ENCODE measurements at places on chromosomes 11 and 22.

DNA sequence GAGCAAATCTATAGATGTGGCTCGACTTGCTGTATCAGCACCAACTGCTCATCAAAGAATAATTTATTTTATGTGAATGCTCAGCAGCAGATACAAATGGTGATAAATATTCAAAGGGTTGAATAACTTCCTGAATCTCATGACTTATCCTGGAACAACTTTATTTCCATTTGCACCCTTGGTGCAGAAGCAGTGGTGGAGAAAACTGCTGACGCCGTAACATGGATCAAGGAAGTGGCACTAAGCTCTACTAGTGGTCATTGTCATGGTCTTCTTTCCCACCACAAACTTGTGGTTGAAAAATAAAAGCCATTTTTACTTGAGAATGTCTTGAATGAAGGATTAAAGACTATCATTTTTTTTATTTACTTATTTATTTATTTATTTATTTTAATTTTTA, 14.6 kb downstream of the MARK2 start:
- DNase-seq, result no peak

DNA sequence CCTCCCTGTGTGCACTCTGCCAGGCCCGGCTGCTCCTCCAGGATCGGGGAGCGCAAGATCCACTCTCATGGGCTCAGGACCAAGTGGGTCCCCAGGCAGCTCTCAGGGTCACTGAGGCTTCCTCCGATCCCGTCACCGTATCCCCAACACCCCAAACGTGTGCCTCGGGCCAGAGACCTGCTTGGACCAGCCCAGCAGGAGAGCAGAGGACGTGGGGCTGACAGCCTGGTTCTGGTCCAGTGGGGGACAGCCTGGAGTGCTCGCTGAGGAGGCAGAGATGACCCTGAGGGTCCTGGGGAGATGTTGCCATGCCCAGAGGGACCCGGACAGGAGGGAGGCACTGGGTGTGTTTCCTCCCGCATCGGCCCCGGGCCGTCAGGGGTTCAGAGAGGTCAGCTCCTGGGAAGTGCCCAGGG, 1402.6 kb downstream of the BRD1 start:
- DNase-seq, result no peak

- no peak for DNase-seq
These were observed 628.4 kb downstream of the BRD1 start for GRCh38 chr22:49199224-49199623.

DNA sequence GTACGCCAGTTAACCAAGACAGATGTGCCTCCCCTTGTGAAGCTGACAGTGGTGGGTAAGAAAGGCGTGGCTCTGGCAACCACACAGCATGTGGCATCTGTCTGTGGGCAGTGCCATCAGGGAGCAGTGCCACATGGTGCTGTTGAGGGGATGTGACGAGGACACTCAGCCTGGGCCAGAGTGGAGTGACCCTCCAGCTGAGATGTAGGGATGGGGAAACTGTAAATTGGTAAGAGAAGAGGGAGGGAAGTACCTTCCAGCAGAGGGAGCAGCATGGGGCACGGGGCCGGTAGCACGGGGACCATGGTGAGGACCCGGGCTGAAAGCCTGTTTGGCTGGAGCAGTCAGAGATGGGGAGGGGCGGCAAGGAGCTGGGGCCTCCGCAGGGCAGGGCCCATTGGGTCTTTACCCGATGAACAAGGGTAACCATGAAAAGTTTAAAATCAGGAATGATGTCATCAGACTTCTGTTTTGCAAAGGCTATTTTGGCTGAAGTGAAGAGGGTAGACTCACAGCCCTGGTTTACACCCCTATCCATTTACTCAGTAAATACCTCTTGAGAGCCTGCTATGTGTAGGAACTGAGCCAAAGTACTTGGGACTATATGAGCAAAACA, 10.4 kb downstream of the TMPRSS6 start:
- DNase-seq, result no peak

GRCh38 chr11:11980200-11980599, 28.2 kb downstream of the DKK3 start:
- no peak for DNase-seq

DNA sequence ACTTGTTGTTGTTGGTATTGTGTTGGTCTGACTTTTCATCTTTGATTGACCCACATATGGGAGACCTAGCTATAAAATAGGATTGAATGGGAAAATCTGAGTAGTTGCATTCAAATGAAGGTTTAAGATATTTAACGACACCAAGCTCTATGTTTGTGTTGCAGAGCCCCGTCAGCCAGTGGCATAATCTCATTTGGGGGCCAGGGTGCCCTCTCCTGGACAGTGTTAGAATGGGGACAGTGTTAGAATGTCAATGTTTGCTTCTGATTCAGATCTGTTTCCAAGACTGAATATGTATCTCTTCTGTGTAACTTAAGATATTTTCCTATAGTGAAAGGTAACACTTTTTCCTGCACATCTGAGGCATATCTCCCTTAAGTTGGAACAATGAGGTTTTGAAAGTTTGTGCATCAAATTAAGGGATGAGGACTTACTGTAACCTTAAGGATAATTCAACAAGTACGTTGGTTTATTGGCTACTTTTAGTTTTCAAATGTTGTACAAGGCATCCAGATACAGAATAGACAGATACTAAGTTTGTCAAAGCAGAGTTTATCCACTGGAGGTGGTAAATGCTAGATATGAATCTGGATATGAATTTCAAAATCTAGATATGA, 5.3 kb upstream of the OR52M1 start:
- peak; percentile 40 for DNase-seq

DNA sequence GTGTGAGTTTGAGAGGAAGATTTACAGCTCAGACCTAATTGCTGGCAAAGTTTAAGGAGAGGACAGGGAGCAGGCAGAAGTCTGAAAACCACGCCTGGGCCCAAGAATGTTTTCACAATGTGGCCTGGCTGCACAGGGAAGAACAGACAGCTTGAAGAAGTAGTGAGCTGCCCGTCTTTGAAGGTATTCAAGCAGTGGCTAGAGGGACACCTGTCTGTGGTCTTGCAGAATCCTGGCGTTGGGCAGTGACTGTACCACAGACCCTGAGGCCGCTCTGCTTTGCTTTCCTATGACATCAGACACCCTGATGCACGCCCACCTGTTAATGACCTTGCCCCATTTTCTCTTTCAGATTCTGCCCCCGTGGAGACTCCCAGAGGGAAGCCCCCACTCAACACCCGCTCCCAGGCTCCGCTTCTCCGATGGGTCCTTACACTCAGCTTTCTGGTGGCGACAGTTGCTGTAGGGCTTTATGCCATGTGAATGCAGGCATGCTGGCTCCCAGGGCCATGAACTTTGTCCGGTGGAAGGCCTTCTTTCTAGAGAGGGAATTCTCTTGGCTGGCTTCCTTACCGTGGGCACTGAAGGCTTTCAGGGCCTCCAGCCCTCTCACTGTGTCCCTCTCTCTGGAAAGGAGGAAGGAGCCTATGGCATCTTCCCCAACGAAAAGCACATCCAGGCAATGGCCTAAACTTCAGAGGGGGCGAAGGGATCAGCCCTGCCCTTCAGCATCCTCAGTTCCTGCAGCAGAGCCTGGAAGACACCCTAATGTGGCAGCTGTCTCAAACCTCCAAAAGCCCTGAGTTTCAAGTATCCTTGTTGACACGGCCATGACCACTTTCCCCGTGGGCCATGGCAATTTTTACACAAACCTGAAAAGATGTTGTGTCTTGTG, 6.6 kb upstream of the MCM5 start:
- no peak for DNase-seq

- no peak for DNase-seq
These were observed 291.6 kb downstream of the BUD13 start for GRCh38 chr11:116481126-116481675.

GRCh38 chr11:12042215-12042676, 33.8 kb upstream of the DKK3 start:
- peak; percentile 27 for DNase-seq

GRCh38 chr11:32893093-32893342, 407 bp downstream of the QSER1 start:
- DNase-seq, result no peak

DNA sequence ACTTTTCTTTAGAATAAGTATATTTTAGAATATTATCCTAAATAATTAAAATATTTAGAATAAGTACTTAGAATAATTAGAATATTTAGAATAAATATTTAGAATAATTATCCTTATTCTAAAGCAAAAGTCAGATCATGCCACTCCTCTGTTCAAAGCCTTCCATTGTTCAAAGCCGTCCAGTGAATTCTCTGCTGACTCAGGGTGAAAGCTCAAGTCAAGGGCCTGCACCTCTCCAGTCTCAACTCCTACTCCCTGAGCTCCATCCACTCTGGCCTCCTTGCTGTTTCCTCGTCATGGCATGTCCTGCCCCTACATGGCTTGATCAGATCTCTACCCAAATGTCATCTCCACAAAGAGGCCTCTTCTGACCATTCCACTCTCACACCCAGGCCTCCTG, 30.0 kb downstream of the PLEKHA7 start:
- DNase-seq, result no peak

- DNase-seq, result peak; percentile 27
These were observed 678 bp upstream of the RANGAP1 start for GRCh38 chr22:41286639-41287091.

GRCh38 chr11:59193587-59194130, 19.1 kb downstream of the MPEG1 start:
- DNase-seq, result no peak

- DNase-seq, result no peak
These were observed 30.4 kb downstream of the OR6Q1 start for GRCh38 chr11:58060939-58061672.

- DNase-seq, result no peak
These were observed 27.7 kb downstream of the MAPK1 start for GRCh38 chr22:21839765-21840140.

DNA sequence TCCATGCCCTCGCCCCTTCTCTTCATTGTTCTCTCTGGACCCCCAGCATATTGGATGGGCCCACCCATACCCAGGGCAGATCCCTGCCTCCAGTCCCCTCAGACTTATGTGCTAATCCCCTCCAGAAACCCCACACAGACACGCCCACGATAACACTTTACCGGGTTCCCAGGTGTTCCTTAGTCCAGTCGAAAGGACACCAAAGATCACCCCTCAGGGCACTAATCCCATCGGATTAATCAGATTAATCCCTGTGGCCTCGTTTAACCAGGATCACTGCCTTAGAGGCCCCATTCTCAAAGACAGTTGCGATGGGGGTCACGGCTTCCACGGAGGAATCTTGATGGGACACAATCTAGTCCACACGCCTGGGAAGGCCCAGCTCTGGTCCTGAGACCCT, 80.8 kb downstream of the SHANK2 start:
- no peak for DNase-seq

DNA sequence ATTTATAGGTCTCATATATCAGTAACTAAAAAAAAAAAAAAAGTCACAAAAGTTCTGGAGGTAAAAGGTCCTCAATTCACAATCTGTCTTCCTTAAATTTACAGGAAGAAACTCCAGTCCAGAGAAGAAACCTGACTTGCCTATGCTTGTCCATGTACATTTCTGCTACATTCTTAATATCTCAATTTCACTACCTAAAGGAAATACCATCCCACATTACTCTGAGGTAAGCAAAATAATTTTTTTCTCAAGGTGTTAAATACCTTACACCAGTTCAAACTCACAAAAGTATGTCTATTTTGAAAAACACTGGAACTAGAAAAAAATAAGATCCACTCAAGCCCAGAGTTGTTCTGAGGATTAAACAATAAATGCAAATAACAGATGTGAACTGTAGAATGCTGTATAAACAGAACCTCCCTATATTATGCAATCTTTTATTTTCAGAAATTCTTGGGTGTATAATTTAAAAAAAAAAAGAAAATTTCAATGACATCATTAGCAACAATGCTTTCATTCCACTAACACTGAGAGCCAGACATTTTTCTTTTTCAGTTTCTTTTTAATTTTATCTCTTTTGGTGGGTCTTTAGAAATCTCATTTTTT, 49.9 kb upstream of the GDPD4 start:
- DNase-seq, result no peak

DNA sequence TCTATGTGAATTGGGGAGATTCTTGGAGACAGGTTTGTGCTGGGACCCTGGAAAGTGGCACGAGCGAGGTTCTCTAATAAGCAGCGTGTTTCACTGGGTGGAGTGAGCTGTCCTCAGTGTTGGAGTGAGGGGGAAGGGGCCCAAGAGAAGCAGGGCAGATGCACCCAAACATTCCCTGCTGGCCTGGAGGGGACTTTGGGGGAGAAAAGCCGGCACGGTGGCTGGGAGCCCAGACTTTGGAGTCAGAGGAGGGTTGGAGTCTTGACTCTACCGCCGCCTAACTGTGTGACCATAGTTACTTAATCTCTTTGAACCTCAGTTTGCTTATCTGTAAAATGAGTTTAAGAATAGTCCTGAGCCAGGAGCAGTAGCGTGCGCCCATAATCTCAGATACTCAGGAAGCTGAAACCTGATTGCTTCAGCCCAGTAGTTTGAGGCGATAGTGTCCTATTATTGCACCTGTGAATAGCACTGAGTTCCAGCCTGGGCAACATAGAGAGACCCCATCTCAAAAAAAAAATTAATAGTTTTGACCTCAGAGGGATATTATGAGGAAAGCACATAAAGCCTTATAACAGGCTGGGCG, 614 bp downstream of the NR1H3 start:
- DNase-seq, result no peak

GRCh38 chr11:77130763-77131513, 2.9 kb downstream of the MYO7A start:
- DNase-seq, result no peak

- peak; percentile 73 for DNase-seq
These were observed 17.5 kb downstream of the ATG16L2 start for GRCh38 chr11:72831521-72832300.

DNA sequence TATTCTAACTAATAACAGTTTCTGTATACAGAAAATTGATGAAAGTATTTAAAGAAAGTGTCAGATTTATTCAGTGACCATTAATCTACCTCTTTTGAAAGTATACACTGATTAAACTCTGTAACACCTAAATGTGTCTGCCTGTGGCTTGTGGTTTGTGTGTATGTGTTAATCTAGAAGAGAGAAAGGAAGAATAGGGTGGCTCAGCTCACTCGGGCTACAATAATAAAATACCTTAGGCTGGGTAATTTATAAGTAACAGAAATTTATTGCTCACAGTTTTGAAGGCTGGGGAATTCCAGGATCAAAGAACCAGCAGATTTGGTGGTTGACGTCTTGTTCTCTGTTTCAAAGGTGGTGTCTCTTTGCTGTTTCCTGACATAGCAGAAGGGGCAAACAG, 13.6 kb upstream of the OR5AS1 start:
- no peak for DNase-seq

DNA sequence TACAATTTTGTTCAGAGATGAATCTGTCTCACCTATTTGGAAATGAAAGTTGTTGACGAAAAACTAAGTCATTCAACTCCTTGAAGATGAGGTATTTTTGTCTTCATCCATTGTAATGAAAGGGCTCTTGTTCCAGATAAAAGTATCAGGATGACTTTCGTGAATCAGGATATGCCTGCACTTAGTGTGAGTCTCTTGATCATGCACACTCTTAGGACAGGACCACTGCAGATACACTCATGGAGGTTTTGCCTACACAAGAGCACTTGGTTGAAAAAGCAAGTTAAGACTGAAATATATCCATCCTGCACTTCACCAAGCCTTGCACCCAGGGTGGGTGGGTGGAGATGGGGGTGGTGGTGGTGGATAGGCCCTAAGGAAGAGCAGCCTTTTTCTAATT, 120.8 kb upstream of the MTMR2 start:
- DNase-seq, result no peak
